Neural crest cell (in vitro differentiated cells): ENCODE measurements at places on chromosomes 7 and 10. TPM values are rescaled to one million over a fixed set of nuclear protein-coding genes. Genes with fewer than 3 reads are reported as not detected.

DNA sequence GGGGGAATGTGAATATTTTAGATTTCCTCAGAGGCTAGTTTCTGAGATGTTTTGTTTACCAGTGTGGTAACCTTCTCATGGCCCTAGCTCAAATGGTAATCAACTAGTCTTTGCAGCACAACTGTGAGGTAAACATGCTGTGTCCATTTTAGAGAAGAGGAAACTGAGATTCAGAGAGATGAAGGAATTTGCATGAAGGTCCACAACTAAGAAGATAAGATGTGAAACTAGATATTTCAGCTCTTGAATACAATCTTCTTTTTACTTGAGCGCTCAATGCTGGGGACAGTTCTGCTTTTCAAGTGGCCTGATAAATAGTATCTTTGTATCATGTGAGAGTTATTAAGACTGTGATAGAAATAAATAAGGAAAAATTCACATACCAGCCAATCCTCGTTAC, 245.4 kb downstream of the AUTS2 start:
- no peak overlapping the region for H3K4me3 ChIP-seq
- no peak overlapping the region for H3K27ac ChIP-seq
- no peaks in the 10 kb centered on the region for H3K27me3 ChIP-seq

DNA sequence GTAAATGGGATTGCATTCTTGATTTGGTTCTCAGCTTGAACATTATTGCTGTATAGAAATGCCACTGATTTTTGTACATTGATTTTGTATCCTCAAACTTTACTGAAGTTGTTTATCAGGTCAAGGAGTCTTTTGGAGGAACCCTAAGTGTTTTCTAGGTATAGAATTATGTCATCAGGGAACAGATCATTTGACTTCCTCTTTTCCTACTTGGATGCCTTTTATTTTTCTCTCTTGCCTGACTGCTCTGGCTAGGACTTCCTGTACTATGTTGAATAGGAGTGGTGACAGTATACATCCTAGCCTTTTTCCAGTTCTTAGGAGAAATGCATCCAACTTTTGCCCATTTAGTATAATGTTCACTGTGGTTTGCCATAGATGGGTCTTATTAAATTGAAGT, 48.8 kb downstream of the ANXA8 start:
- no peak for DNase-seq
- no peak overlapping the region for H3K27ac ChIP-seq
- no peak overlapping the region for H3K4me3 ChIP-seq
- H3K36me3 ChIP-seq = no peaks in the 10 kb centered on the region
- H3K4me1 ChIP-seq = no peaks in the 10 kb centered on the region
- peaks cover 31% of the 10 kb centered on the region for H3K27me3 ChIP-seq

DNA sequence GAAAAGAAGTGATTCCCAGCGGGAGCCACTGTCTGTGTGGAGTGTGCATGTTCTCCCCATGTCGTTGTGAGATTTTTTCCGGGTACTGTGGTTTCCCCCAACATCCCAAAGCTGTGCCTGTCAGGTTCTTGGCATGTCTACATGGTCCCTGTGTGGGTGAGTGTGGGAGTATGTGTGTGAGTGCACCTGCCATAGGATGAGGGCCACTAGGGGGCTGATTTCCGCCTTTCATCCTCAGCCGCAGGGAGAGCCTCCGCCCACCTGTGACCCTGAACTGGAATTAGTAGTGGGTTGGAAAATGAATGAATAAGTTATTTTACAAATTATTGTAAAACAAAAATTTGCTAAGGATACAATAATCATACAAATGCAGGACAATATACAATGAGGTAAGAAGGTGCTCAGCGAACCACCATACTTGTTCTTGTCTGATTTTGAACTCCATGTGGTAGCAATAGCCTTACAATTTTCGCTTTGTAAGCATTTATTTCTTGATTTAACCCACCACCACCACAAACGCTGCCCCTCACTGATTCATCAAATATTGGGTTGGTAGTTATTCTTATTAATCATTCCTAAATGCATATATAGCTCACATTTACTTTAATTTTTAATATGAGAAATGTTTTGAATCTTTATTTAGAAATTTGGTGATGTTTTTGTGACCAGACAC, 641.2 kb upstream of the VSTM2A start:
- H3K4me3 ChIP-seq = no peak overlapping the region
- no peak for DNase-seq
- no peaks in the 10 kb centered on the region for H3K27me3 ChIP-seq
- H3K36me3 ChIP-seq = no peaks in the 10 kb centered on the region
- no peaks in the 10 kb centered on the region for H3K4me1 ChIP-seq

DNA sequence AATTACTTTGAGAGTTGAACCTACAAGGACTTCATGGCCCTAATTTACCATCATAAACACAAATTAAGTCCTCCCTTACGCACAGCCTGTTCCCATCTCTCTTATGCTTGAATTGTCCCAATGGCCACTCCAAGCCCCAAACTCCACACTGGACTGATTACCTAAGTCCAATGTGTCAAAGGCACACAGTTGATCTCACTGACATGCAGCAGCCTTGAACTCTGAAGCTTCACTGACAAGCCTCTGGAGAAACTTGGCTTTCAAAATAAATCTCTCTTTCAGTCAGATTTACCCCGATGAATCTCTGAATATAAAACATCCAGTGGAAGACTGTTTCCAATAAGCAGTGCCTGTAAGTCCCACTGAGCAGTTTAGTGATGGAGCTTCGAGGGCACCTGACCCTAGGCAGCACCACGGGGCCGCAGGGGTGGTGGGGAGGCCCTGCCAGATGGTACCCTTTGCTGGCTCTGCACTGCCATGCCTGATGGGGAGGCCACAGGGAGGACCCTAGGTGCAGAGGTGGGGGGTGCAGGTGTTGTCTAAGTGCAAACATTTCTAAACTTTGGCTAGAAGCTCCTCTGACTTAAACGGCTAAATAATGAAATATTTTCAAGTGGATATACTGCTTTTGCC, 3.3 kb upstream of the MAT1A start:
- peaks cover 2% of the 10 kb centered on the region for H3K27me3 ChIP-seq
- peaks cover 16% of the 10 kb centered on the region for H3K4me1 ChIP-seq
- peaks cover under 1% of the 10 kb centered on the region for H3K36me3 ChIP-seq
- H3K4me3 ChIP-seq = no peak overlapping the region
- no peak for DNase-seq

- H3K4me3 ChIP-seq = no peak overlapping the region
- H3K27ac ChIP-seq = no peak overlapping the region
- H3K36me3 ChIP-seq = peaks cover 5% of the 10 kb centered on the region
- H3K27me3 ChIP-seq = no peaks in the 10 kb centered on the region
- no peak for DNase-seq
- no peaks in the 10 kb centered on the region for H3K4me1 ChIP-seq
Observed at GRCh38 chr7:108863227-108863848, 293.7 kb downstream of the DNAJB9 start.

Gene CLCN1
- total RNA-seq = 0.09 TPM in 1 of 2 replicates, not detected in the other

Gene PDE6C
- total RNA-seq = not detected in 2 replicates

Gene CELF2
- 77.6 and 82.8 TPM in 2 replicates for total RNA-seq
